ENCODE measurements at places on chromosomes 6 and 20. TPM values are rescaled to one million over a fixed set of nuclear protein-coding genes. Genes with fewer than 3 reads are reported as not detected.

The PSMB9 gene
- 12.5 TPM for total RNA-seq

The EFCAB8 gene
- not detected for total RNA-seq

The PPP1R16B gene
- 0.49 TPM for total RNA-seq

The DACT2 gene
- 7.8 TPM for total RNA-seq

The SLC26A8 gene
- not detected for total RNA-seq

The RHAG gene
- total RNA-seq, result not detected

The JPH2 gene
- not detected for total RNA-seq

All from cardiac atrium fibroblast (primary cell).